ENCODE measurements at places on chromosomes 1 and 21.

DNA sequence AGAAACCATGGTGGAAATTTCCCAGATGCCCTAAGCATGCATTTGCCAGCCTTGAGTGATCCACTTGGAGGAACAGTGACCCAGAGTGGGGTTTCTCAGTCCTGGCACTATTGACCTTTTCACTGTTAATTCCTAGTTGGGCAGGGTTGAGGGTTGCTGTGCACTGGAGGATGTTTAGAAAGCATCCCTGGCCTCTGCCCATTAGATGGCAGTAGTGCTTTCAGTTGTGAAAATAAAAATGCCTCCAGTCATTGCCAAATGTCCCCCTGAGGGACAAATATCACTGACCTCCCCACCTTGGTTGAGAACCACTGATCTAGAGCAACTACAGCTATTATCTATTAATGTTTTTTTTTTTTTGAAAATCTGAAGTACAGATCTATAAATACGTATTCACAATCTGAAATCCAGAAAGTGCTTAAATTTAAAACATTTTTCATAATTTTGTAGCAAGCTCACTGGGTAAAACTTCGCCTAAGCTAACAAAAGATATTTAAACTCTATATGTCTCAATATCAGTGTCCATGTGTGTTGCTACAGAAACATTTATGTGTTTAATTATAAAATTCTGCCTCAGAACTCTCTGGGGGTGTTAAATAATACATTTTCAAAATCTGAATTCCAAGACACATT, 27.3 kb downstream of the F3 start:
- no peak for DNase-seq

DNA sequence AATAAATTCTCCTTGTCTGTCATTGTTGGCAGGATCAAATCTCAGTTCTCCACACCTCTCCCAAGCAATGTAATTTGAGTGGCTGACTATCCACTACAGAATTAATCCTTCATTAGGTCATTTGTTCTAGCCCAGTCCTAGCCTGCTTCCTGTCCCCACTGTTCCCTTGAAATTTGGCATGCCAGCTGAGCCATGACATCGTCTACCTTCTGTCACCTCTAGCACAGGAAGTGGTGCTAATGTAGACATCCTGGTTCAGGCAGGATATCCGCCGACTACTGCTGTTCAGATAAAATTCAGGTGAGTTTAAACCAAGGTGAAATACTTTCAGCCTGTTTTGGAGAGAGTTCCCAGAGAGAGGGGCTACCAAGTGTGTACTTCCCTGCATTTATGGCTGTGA, 5.9 kb downstream of the CHRM3 start:
- DNase-seq = no peak

DNA sequence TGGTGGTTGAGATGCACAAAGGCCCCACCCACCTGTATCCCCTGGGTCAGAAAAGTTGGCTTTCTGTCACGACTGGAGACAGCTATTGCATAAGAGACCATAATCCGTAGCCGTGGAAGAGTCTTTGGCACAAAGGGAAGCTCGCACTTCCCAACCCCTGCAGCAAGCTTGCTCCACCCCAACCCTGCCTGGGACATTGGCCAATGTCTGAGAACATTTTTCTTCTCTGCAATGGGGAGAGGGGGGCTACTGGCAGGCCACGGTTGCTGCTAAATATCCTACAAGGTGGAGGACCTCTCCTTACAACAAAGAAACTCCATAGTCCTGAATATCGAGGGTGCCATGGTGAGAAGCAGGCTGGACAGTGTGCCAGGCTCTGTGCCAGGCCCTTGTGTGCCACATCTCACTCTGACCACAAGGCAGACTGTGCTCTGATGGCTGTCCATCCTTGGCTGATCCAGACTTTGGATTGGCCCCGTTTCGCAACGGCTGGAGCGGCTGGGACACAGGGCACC, 104.1 kb downstream of the CSMD2 start:
- DNase-seq = no peak

DNA sequence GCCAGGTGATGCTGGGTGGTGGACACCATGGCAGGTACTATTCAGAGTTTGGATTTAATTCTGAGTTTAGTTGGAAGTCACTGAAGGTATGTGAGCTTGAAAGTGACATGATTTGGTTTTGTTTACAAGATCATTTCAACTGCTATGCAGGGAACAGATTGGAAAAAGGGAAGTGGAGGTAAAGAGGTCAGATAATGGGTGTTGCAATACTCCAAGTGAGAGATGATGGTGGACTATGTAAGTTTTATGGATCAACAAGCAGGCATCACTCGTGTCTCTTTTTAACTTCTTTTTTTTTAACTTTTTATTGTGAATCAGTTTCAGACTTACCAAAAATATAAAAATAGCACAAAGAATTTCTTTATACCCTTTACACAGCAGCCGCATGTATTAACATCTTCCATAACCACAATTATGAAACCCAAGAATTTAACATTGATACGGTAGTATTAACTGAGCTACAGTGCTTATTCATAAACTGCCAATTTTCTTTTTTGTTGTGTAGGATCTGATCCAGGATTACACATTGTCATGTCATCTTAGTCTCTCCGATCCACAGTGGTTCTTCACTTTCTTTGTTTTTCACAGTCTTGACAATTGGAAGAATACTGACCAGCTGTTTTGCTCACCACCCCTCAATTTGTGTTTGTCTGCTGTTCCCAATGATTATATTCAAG, 24.9 kb upstream of the NHLH2 start:
- DNase-seq = no peak

- no peak for DNase-seq
Measured at GRCh38 chr1:247087256-247087655, 8.6 kb upstream of the ZNF670 start.

DNA sequence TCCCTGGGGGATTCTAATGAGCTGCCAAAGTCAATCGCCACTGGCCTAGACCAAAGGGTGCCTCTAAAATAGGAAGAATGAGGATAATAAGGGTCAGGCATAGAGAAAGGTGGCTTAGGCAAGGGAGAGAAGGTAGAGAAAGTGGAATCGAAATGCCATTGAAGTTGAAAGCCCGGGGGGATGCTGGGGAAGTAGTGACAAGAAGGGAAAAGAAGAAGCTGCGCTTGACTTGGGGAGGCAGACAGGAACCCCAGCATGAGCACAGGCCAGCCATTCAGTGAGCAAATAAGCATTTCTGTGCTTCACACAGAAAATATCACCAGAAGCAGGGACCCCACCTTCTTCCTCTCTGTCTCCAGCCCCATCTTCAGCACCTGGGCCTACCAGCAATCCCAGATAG, 1.5 kb downstream of the CD2 start:
- DNase-seq = no peak
